ENCODE measurements at places on chromosomes 6 and 20.

GRCh38 chr20:2691127-2691526, 1.5 kb upstream of the EBF4 start:
- DNase-seq: no peak

GRCh38 chr20:14049111-14049510, 53.8 kb downstream of the MACROD2 start:
- no peak for DNase-seq

- no peak for DNase-seq
These were observed 265.0 kb downstream of the TENT5A start for GRCh38 chr6:81487489-81487888.

DNA sequence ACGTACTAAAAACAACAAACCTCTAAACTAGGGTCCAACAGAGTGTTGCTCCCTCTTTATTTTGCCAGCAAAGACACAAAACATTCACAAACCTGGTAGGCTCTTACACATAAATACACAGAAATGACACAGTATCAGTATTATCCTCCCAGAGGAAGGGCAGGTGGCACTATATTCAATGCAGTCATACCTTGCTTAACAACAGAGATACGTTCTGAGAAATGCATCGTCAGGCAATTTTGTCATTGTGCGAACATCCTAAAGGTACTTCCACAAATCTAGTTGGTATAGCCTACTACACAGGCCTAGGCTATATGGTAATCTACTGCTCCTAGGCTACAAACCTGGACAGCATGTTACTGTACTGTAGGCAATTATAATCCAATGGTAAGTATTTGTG, 9.6 kb downstream of the ZBTB2 start:
- no peak for DNase-seq

DNA sequence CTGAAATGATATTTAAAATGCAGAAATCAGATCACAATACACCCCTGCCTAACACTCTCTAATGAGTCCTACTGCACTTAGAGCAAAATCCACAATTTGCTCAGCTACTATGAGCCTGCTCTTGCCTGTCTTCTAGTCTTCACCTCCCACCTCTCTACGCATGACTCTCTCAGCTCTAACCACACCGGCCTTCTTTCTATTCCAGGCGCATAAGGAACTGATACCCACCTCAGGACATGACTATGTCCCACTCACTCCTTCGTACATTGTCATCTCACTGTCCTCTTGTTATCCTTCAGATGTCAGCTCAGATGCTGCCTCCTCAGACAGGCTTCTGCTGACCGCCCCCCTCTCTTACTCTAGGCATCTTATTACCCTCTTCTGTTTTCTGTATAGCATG, 201.0 kb upstream of the FLRT3 start:
- DNase-seq: no peak

GRCh38 chr6:122712093-122712447, 67.4 kb upstream of the FABP7 start:
- no peak for DNase-seq

DNA sequence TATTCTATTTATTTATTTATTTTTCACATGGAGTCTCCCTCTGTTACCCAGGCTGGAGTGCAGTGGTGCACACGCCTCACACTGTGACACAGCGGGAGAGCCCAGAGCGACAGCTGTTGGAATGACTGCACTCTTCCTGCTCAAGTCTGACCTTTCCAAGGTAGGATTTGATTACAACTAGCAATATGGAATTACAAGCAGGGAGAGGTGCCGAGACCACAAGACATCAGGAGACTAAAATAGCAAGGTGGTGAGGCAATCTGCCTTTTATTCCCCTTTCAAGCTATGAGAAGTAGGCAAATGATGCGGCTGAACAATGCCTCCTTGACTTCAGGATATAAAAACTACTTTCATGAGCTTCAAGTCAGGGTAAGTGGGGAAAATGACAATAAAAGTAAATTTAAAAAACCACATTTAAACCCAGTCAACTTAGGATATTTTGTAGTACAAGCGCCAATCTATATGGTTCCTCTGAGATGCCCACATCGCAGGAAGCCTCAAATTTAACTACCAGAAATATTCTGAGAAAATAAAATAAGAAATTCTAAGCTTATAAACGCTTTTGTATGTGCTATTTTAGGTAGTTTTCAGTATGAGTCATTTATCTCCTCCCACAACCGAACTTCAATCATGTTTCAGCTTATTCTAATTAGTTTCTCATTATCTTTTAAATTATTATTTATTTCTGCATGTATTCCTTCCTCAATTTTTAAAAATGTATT, 146.9 kb upstream of the SGK1 start:
- DNase-seq: no peak

DNA sequence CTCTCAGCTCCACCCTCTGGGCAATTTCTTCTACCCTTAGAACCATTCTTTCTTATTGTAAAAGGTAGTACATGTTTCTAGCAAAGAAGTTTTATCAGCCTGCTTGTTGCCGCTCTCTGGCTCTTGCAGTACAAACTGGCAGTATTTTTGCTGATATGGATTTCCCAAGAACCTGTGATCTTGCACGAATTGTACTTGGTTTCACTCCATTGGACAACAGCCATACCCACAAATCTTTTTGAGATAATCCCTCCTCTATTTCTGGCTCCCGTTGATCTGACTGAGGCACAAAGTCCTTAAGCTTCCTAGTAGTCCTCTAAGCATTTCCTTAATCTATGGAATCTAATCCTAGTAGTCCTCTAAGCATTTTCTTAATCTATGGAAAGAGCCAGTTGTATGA, 487.0 kb upstream of the PTCHD4 start:
- DNase-seq: no peak

GRCh38 chr6:37482606-37483251, 17.0 kb downstream of the CCDC167 start:
- DNase-seq: no peak

- DNase-seq: no peak
These were observed 101.5 kb downstream of the CD2AP start for GRCh38 chr6:47579040-47579439.

DNA sequence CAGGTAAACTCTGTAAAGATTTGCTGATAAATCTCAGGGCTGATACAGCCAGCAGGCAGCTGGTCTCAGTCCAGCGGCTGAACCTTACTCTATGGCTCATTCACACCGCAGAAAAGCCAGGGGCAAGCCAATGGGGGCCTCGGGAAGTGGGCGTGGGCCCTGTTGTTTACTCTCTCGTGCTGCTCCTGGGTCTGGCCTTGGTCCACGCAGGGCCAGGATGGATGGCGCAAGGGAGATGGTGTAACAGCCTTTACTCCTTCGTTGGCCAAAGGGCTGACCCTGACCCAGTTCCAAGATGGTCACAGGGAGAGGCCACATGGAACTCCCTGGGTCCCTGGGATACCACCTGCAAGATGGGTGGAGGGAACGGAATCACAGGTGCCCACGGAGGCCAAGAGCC, 16.2 kb downstream of the KCNK17 start:
- DNase-seq: no peak

- DNase-seq: no peak
These were observed 330.8 kb downstream of the BCKDHB start for GRCh38 chr6:80437221-80437620.

GRCh38 chr20:44993343-44993742, 27.0 kb downstream of the STK4 start:
- DNase-seq: no peak

DNA sequence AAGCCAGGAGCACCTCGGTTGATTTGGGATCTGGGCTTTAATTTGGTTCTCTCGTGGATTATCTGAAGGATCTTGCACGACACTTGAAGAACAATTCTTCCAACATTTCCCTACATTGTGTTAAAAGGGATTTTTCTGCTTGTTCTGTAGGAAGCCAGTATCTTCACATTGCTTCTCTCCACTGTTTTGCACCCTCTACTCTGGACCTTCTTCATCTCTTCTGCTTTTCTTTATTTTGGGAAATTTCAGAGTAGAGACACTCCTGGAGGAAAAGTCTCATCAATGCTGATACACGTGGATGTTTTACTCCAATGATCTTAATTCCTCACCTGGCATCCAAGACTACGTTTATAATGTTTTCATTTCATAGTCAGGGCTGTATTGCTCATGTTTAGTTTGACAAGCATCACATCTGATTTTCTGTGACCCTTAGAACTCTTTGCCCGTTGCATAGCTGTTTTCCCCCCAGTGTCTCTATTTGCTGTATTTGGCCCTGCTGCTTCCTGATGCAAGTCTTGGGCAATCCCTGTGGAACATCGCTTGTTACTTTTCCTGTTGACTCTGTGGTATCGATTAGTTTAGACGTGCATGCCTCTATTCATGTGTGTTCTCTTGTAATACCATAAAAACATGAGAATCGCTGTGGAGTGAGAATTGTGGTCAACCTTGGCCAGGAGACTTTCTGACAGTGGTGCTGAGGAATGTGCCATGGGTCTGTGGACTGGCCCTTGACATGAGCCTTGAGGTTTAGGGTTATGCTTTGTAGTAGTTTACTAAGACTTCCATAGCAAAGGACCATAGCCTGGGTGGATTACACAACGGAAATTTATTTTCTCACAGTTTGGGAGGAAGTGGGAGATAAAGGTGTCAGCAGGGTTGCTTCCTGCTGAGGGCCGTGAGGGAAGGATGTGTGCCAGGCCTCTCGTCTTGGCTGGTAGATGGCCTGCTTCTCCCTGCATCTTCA, 12.5 kb downstream of the PLCB1 start:
- no peak for DNase-seq

GRCh38 chr6:162560891-162561290, 166.7 kb downstream of the PRKN start:
- no peak for DNase-seq

- no peak for DNase-seq
These were observed 64.2 kb upstream of the AKIRIN2 start for GRCh38 chr6:87766211-87766610.

DNA sequence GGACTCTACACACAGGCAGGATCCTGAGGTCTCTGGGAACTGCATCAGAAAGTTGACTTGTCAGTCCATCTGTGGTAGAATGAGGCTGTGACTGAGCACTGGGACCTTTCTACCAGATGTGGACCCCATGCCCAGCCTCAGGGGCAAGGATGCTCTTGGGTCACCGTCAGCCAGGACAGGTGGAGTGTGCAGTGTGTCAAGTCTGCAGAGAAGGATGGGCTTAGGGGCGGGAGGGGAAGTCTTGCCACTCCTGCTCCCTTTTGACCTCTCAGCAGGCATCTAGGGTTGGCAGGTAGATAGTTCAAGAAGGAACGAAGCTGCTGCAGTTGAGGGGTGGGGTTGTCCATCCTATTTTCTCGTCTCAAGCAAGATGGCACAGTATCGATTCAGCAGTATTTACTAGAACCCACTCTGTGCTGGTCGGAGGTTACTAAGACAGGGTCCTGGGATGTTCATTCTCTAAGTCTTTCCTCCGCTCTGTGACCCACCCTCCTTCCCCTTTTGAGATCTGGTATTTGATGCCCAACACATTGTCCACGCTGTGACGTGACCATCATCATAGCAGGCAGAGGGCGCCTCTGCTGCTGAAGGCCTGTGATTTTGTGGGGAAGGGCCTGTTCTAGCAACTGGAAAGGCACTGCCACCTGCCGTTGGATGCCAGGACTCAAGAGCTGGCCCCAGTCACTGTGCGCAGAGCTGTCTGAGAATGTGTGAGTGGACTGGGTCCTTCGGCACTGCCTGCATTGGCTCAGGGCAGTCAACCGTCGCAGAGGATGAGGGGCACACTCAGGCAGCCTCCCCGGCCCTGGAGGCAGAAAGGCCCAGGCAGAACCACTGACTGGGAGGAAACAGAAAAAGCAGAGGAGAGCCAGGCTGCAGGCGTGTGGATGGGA, 23.2 kb downstream of the RBCK1 start:
- DNase-seq: no peak

GRCh38 chr6:167669870-167670802, 156.6 kb upstream of the AFDN start:
- DNase-seq: no peak

DNA sequence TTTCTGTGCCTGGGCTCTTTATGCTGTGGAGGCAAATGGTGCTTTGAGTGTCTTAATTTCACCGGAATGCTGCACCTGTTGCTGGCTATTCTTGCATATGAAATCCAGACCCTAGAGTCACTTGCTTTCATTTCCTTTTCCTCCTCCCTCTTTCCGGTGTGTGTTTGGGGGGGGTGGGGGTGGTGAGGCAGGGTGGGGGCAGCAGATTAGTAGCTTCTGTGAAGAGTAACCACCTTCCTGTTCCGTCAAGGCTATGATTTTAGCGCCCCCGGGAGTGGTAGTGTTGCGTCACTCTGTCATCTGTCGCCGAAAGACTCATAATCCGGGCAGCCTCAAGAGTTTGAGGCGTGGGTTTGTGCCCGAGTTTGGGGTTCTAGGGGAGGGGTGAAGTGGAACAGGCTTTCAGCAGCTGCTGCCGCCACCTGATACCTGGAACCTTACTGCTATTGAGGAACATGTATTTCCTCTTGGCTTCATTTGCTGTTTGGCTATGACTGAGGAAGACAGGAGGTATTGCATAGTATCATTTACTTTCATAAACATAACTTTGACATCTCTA, 49.1 kb downstream of the UTRN start:
- no peak for DNase-seq

DNA sequence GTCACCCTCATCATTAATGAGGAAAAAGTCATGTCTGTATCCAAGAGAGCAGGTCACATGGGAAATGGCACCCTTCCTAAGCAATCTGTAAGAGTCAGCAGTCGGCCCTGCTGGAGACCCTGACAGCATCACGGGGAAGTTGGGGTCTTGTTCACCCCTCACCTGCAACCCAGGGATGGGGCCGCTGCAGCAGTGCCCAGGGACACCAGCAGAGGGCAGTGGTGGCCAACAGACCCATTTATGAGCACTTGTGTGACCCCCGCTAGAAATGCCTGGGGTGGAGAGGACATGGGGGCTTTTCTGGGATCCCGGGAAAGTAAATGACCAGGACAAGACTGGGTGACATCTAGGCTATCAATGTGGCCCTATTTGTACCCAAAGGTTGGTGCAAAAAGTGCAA, 35.9 kb downstream of the ANKRD60 start:
- no peak for DNase-seq

- no peak for DNase-seq
These were observed 780 bp downstream of the ZCCHC3 start for GRCh38 chr20:297925-298775.

DNA sequence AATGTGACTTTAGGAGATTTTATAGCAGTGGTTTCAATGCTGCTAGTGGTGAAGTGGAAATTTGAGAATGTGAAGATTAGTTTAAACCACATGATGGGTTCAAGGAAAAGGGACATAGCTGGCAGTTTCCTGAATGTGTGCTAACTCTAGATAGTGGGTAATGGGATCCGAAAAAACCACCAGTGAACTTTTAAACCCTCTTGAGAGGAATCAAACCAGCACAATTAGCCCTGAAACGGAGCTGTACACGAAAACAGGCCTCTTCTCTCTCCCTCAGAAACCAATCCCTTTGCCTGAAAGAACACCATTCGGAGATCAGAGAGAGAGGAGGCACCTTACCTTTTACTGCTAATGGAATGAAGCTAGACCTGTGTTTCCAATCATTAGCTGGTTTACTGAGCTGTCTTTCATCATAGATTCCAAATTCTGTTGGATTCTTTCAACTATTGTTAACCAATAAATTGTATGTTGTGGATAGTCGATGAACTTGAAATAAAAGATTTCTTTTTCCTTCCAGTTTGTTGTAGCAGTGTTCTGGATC, 103.9 kb downstream of the AIG1 start:
- DNase-seq: no peak

DNA sequence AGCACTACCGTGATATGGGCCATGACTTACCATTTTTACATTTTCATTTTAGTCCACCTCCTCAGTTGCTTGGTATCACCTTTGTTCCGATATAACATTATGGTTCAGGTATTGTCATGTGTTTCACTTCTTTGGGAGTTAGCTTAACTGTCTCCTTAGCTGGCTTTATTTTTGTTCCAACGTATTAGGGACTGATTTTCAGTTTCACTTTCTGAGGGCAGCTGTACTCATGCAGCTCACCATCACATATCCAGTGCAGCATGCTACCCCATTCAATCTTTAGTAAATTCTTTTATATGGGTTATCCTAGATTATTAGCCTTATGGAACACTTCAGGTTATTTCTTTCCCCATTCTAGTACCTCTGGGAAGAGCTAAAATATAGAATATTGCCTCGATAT, 362.2 kb upstream of the IRAK1BP1 start:
- DNase-seq: no peak

Data from NCI-H1048 (cell line).